ENCODE measurements at places on chromosomes 13 and 19.

- DNase-seq, result no peak
These were observed 141.2 kb downstream of the SPRY2 start for GRCh38 chr13:80199585-80200292.

DNA sequence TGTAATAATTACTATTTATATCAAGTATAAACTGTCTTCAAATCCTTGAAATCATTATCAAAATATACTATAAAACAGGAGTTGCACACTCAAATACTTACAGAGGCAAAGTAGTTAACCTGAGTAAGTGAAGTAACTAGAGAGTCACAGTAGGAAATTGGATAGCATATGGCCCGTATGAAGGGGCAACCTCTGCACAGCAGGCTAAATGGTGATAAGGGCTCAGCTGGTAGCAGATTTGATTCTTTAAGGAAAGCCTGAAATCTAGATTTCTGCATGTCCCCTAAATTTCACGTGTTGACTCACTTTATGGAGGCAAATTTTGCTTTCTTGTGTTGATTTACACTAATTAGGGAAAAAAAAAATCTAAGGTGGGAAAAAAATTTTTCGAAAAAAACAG, 46.4 kb downstream of the STOML3 start:
- DNase-seq, result no peak

DNA sequence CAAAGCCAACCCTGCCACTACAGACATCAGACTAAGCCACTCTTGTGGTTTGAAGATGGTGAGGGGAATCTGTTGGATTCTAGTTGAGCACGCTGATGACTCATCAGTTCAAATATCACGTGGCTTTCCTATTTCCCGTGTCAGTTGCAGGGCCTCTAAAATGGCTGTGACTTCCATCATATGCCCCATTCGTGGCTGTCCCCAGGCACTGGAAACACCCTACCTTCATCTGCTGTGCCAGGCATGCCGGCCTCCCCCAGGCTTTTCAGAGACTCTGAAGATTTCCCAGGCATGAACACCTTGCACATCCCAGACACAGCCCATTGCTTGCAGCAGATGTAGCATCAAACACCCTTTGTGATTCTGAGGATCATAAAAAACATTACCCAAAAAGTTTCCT, 659.9 kb downstream of the UQCRFS1 start:
- no peak for DNase-seq

DNA sequence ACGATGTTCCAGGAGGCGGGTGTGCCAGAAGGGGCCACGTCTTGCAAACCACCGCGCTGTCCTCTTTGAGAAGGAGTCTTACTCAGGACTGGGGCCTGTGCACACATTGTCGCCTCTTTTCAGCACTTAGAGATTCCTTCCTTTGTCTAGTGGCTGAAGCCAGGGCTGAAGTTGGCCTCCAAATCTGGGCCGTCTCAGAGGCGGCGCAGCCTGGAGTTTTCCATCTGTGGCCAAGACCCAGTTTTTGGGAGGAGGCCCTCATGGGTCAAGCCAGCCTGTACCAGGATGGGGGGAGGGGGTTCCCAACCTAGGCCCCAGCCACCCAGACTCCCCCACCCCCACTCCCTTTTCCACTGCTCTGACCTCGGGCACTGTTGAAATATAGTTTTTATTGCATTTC, 11.8 kb downstream of the ANO8 start:
- no peak for DNase-seq

DNA sequence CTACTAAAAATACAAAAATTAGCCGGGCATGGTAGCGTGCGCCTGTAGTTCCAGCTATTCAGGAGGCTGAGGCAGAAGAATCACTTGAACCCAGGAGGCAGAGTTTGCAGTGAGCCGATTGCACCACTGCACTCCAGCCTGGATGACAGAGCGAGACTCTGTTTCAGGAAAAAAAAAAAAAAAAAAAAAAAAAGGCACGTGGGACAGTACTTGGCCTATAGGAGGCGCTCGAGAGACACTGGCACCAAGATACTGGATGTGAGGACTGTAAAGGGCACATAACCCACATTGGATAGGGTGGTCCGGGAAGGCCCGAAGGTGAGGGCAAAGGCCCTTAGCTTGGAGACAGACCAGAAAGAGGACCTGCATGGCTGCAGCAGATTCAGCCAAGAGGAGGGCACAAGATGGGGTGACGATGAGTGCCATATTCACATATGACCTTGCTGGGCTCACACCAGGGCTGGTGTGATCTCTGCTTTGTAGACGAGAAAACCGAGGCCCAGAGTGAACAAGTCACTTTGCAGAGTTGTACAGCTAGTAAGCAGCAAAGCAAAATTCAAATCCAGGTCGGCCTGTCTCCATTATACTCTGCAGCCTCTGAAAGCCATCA, 89.4 kb downstream of the DPF1 start:
- DNase-seq, result no peak

- DNase-seq, result no peak
These were observed 42.7 kb upstream of the MIR17HG start for GRCh38 chr13:91304741-91305140.

DNA sequence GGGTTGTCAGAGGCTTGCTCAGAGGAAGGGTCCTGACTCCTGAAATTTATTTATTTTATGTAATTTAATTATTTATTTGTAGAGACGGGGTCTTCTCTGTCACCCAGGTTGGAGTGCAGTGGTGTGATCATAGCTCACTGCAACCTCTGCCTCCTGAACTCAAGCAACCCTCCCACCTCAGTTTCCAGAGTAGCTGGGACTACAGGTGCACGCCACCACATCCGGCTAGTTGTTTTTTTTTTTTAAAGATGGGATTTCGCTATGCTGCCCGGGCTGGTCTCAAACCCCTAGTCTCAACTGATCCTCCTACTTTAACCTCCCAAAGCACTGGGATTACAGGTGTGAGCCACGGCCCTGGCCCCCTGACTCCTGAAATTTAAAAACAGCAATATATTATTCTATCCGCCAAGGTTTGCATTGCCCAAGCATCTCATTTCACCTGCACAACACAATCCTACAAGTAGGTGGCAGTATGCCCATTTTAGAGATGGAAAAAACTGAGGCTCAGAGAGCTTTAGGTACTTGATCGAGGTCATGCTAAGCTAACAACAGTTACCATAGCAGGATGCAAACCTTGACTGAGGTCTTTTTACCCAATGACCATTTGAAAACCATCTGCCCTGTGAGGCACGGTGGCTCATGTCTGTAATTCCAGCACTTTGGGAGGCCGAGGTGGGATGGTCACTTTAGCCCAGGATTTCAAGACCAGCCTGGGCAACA, 18.1 kb downstream of the ARHGEF18 start:
- DNase-seq, result no peak

- DNase-seq, result no peak
These were observed 609 bp downstream of the ZAR1L start for GRCh38 chr13:32314271-32315237.

GRCh38 chr13:38735665-38736440, 49.0 kb downstream of the FREM2 start:
- no peak for DNase-seq

GRCh38 chr13:51495316-51495715, 42.5 kb upstream of the INTS6 start:
- no peak for DNase-seq

- DNase-seq, result no peak
These were observed 39.1 kb downstream of the LATS2 start for GRCh38 chr13:21022056-21022979.

- DNase-seq, result no peak
These were observed 2.9 kb downstream of the DNAJC15 start for GRCh38 chr13:43026262-43026661.

DNA sequence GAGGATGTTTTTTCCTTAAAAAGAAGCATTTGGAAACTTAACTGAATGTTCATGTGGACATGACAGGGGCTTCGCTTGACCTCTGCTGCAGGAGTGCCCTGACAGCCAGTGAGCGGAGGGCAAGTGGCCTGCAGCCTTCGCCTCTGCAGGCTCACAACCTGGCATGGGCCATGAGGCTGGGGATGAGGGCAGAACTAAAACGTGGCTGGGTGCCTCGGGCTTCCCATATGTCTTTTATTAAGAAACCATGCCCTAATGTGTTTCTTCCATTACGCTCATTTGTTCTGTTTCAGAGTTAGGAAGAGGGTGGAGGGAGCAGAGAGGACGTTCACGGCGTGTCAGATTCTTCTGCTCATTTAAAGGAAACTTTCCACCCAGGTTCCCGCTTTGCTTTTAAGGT, 2.9 kb downstream of the ARHGEF7 start:
- no peak for DNase-seq

Measured in NCI-H1417 treated with DMSO at 0.1 percent for 48 hours (cell line).